Thymus (tissue), 14 donors: ENCODE measurements at places on chromosomes 5 and 9. TPM values are rescaled to one million over a fixed set of nuclear protein-coding genes. Genes with fewer than 3 reads are reported as not detected.

GRCh38 chr5:1672396-1672795 lies 127.2 kb downstream of the MRPL36 start:
- DNase-seq: no peak

GRCh38 chr5:164335837-164336236 lies 830.4 kb downstream of the MAT2B start:
- DNase-seq: no peak

GRCh38 chr5:55364537-55365055 lies 56.8 kb downstream of the MTREX start:
- DNase-seq: no peak

- DNase-seq: no peak
Observed at GRCh38 chr5:142445266-142445665, 120.4 kb upstream of the SPRY4 start.

DNA sequence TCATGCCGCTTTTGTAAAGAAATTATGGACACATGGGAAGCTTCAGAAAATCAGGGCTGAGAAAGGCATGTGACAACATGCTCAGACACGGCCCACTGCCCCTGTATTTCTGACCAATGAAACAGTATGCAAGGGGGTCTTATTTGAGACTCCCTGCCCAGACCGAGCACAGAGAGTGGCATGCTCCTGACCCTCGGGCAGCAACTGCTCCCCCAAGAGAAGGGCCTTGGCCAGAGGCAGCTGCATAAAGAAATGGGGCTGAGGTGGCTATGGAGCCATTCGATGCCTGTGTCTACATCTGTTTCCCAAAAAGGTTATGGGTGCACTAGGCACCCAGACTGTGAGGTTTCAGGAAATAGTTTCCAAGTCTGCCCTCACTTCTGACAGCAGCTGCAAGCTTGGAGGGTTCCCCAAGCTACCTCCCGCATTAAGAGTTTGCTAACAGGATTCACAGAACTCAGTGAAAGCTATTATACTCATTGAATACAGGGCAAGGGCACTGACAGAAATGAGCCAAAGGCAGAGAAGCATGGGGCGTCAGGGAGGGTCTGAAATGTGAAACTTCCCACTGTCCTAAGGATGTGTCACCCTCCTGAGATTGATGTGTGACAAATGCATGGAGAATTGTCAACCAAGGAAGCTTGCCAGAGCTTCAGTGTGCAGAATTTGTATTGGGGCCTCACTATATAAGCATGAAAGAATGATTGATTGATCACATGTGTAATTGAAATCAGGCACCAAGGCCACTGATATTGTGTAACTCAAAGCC lies 94.3 kb downstream of the DAP start:
- no peak for DNase-seq

GRCh38 chr5:96978812-96979449 lies 43.1 kb downstream of the LNPEP start:
- no peak for DNase-seq

DNA sequence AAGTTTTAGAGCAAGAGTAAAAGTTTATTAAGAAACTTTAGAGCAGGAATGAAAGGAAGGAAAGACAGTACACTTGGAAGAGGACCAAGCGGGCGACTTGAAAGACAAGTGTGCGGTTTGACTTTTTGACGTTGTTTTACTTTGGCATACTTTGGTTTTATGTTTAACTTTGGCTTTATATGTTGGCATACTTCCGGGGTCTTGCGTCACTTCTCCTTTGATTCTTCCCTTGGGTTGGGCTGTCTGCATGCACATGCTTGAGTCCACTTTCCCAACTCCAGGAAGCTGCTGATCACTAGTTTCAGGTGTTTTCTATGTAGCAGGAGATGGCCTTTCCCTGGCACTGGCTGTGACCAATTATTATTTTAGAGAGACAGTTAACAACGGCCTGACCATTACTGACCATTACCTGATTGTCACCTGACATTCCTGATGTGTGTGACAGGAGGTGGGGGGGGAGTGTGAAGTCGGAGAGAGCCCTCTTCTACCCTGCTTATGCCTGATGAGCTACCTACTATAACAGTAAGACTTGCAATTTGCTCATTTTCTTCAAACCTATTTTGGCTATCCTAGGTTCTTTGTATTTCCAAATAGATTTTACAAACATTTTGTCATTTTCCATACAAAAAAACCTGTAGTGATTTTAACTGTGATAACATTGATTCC lies 45.5 kb downstream of the TNFSF8 start:
- DNase-seq: no peak

DNA sequence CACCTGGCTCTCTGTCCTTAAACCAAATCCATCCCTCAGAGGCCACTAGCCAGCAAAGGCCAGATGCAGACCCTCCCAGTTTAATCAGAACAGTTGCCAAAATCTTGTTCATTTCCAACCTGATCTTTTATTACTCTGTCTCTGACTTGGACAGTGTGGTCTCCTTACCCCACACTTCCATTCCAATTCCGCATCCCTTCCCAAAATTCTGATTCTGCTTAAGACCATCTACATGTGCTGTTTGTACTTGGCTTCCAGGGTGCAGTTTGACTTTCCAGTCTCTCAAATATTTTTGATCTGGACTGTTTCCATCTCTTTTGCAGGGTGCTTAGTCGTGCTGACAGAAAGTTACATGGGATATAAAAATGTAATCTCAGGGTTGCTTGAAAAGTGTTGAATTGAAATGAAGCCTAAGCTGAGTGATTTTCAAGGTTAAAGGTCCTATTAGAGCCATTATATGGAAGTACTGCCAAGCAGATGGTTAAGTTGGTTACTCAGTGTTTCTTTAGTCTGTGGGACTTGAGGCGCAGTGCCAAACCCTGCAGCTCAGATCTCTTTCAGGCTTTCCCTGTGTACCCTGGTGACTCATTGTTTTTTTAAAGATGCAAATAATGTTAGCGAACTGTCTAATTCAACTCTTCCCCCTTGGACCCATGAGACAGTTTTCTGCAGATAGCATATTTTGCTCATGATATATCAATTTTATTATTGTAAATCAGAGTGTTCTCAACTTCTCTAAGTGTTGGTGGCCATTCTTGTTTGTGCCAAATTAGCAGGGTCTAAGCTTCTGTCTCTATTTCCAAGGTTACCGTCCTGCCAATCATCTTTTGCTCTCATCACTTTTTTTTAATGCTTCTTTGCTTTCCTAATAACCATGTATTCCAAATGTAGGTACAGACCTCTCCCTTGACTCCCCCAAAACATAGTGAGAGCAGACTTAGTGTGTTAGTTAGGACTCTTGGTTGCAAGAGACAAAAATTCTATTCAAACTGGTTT lies 18.2 kb upstream of the DCP2 start:
- no peak for DNase-seq

DNA sequence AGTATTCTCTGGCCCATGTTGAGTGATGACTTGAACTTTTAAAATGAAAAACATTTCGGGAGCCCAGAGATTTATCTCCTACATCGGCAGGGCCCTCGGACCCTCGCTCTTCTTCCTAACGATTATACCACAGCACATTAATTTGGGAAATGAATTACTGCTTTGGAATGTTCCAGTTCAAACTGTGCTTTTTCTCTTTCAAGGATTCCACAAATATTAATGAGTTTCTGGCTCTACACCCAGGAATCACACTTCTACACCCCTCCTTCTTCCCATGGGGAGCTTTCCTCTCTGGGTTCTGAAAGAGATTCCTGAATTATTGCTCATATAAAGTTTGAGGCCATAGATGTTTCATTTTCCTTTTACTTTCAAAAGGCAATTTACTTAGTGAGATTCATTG lies 41.2 kb downstream of the NSG2 start:
- no peak for DNase-seq

DNA sequence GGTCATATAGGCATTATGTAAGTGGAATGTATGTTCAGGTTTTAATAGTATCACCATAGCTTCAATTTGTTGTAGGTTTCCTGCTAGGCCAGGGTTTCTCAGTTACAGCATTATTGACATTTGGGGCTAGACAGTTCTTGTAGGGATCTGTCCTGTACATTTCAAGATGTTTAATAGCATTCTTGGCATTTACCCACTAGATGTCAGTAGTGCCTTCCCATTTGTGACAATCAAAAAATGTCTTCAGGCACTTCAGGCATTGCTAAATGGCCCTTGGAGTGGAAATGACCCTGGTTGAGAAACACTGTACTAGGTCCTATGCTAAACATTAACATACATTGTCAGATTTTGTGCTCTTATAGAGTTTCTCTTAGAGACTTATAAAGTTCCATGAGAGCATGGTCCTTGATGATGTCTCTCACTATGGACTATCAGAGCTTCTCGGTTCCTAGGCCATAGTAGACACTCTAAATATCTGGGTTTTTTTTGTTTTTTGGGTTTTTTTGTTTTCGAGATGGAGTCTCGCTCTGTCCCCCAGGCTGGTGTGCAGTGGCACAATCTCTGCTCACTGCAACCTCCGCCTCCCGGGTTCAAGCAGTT lies 1.4 kb downstream of the KIF20A start:
- DNase-seq: peak; percentile 48

The GZMA gene
- polyA plus RNA-seq: 15.9 TPM

The PHYKPL gene
- 116 TPM for polyA plus RNA-seq

The PCDHGA6 gene
- polyA plus RNA-seq: 1.2 TPM

The LRRC70 gene
- polyA plus RNA-seq: 10.1 TPM

The DBH gene
- polyA plus RNA-seq: 0.25 TPM

The SPAAR gene
- 1.2 TPM for polyA plus RNA-seq
